Right atrium auricular region (tissue), 2 donors: ENCODE measurements at places on chromosomes 16 and 17.

GRCh38 chr17:15884731-15885130 lies 60.2 kb upstream of the ADORA2B start:
- DNase-seq: no peak

GRCh38 chr17:40019140-40019991 lies 4.1 kb downstream of the CSF3 start:
- no peak for DNase-seq

- no peak for DNase-seq
These were observed 14.4 kb upstream of the CBX8 start for GRCh38 chr17:79811011-79811867.

- DNase-seq: peak; percentile 30
These were observed 44.9 kb upstream of the TRAP1 start for GRCh38 chr16:3762107-3762750.

DNA sequence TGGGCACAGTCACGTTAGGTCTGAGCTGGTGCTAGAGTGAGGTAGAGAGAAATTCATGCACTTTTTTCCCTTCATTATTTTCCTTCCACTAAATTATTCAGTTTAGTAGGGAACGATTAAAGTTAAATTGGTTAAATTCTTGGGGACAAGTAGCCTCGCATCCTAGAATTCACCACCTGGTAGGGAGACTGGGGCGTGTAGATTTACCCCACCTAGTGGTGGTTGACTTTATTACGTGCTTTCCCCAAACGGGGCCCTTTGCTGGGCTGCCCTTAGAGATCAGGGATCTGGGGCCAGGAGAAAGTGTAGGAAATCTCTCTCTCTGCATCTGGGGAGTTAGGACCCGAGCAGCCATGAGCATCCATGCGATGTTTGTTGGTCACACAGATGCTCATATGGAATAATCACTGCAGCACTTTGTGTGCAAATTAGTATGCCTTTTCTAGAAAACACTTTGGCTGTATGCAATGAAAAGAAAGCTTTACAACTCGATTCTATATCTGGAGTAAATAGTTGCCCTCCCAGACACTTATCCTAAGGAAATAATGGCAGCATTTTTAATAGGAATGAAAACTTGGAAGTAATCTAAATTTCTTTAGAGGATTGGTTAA lies 107.0 kb downstream of the PLCG2 start:
- DNase-seq: no peak

- DNase-seq: no peak
These were observed 4.0 kb upstream of the CLEC10A start for GRCh38 chr17:7084088-7084487.

DNA sequence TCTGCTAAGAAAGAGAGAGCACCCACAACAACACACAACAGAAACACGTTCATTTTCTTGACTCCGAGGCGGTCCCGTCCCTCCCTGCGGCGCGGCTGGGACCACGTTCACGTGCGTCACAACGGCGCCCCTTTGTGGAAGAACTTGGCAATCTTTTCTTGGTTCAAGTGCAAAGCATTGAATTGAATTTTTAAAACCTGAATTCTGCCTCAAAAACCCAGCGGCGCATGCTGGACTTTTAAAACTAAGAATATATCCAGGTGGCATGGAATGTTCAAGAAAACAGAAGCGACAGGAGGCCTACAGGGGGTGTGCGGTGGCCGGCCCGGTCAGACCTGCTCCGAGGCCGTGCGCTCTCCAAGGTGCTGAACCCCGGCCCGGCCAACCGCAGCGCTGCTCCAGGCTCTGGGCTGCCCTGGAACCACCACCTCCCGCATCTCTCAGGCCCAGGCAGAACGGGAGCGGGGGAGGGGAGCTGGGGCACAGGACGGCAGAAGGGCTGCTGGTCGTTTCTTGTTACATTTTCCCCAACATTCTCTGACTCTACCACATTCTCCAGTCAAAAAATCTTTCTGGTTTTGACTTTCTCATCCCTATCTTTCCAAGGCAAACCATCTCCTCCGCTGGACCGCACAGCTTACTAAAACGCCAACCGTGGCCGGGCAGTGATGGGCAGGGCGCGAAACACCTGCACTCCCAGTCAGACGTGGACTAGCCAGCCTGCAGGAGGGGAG lies 3.4 kb upstream of the HEXD start:
- peak; percentile 66 for DNase-seq

DNA sequence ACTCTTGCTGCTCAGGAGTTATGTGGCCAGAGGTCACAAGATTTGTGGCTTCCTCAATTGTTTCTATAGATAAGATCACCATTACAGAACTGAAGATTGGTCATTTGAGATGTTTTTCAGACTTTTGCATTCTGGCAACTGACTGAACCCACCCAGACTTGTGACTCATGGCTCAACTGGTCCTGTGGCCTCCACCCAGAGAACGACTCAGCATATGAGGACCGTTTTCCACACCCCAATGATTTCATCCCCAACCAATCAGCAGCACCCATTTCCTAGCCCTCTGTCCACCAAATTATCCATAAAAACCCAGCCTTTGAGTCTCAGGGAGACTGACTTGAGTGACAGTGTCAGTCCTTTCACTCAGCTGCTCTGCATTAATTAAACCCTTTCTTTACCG lies 143.2 kb upstream of the ASIC2 start:
- DNase-seq: no peak

DNA sequence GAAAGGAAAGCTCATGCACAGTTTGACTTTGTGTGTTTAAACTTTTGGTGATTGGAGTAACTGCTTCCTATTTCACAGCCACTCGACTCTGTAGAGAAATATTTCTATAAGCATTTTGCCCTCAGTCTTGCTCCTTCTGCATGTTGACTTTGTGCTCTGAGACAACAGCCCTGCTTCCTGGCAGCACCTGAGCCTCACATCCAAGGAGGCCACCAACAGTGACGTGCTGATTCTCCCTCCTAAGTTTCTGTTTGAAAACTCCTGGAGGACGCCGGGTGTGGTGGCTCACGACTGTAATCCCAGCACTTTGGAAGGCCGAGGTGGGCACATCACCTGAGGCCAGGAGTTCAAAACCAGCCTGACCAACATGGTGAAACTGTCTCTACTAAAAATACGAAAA lies 23.9 kb upstream of the WSB1 start:
- no peak for DNase-seq

- no peak for DNase-seq
These were observed 18.2 kb downstream of the LASP1NB start for GRCh38 chr17:38943607-38944006.

GRCh38 chr16:28821874-28822519 lies 802 bp upstream of the ATXN2L start:
- no peak for DNase-seq

GRCh38 chr17:57636985-57637665 lies 108.0 kb downstream of the CCDC182 start:
- no peak for DNase-seq

DNA sequence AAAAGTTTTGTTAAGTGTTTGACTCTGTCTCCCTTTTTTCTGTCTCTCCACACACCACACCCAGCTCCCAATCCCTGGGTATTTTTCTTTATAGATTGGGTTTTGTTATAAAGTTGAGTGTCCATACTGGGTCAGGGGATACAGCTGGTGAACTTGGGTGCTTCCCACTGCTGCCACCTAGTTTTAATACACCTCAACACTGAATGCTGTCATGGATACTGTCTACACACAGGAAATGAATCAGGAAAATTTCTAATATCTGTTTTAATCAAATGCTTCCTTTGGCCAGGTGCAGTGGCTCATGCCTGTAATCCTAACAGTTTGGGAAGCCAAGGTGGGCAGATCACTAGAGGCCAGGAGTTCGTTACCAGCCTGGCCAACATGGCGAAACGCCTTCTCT lies 5.3 kb upstream of the TAOK1 start:
- no peak for DNase-seq

DNA sequence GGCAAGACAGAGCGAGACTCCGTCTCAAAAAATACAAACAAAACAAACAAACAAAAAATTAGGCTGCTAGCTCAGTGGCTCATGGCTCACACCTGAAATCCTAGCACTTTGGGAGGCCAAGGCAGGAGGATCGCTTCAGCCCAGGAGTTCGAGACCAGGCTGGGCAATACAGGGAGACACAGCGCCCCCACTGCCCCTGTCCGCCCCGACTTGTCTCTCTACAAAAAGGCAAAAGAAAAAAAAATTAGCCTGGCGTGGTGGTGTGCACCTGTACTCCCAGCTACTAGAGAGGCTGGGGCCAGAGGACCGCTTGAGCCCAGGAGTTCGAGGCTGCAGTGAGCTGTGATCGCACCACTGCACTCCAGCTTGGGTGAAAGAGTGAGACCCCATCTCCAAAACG lies 531 bp upstream of the CDH1 start:
- no peak for DNase-seq

GRCh38 chr16:35750701-35751104 lies 2291.3 kb downstream of the TP53TG3F start:
- peak; percentile 34 for DNase-seq

- no peak for DNase-seq
These were observed 17.7 kb downstream of the RAI1 start for GRCh38 chr17:17698869-17699351.

GRCh38 chr16:56424404-56424764 lies 961 bp downstream of the AMFR start:
- DNase-seq: no peak

- no peak for DNase-seq
These were observed 180.8 kb downstream of the XYLT1 start for GRCh38 chr16:17289674-17290635.

- no peak for DNase-seq
These were observed 60.1 kb downstream of the AIPL1 start for GRCh38 chr17:6374761-6375312.

- DNase-seq: no peak
These were observed 19.4 kb downstream of the CDYL2 start for GRCh38 chr16:80784951-80785350.

DNA sequence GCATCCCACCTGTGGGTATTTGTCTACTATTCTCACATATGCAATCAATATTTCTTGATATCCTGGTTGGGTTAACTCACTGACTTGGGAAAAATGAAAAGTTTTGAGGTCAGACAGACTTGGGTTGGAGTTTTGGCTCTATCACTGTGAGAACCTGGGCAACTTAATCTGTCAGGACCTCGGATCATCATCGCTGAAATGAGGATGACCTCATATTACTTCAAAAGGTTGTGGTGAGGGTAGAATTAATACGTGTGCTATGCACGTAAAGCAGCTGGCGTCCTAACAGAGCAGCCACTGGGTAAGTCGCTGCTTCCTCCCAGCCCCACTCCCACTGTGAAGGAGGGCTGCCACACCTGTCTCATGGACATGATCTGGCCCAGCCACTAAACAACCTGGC lies 57.3 kb downstream of the COG7 start:
- no peak for DNase-seq

DNA sequence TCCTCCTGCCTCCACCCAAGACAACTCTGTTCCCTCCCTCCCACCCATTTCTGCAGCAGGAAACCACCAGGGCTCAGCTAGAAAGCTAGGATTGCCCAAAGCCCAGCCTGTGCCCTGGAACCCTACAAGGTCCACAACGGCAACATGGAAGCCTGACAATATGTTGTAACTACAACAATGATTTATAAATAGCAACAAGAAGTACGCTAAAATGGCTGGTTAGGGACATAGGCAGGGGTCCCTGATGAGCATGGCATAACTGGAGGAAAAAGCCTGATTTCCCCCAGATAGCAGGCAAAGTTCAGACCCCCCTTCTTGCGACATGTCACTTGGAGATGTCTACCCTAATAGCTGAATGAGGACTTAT lies 6.6 kb downstream of the ST3GAL2 start:
- DNase-seq: no peak

DNA sequence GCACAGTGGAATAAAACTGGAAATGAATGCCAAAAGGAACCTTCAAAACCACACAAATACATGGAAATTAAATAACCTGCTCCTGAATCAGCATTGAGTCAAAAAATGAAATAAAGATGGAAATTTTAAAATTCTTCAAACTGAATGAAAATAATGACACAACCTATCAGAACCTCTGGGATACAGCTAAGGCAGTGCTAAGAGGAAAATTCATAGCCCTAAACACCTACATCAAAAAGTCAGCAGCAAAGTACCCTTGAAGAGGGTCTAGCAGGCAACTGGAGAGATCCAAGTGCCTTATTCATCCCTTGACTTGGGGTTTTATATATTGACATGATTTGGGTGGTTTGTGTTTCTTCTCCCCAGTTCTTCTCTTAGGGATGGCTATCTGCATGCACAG lies 294.1 kb downstream of the PMP22 start:
- DNase-seq: no peak

DNA sequence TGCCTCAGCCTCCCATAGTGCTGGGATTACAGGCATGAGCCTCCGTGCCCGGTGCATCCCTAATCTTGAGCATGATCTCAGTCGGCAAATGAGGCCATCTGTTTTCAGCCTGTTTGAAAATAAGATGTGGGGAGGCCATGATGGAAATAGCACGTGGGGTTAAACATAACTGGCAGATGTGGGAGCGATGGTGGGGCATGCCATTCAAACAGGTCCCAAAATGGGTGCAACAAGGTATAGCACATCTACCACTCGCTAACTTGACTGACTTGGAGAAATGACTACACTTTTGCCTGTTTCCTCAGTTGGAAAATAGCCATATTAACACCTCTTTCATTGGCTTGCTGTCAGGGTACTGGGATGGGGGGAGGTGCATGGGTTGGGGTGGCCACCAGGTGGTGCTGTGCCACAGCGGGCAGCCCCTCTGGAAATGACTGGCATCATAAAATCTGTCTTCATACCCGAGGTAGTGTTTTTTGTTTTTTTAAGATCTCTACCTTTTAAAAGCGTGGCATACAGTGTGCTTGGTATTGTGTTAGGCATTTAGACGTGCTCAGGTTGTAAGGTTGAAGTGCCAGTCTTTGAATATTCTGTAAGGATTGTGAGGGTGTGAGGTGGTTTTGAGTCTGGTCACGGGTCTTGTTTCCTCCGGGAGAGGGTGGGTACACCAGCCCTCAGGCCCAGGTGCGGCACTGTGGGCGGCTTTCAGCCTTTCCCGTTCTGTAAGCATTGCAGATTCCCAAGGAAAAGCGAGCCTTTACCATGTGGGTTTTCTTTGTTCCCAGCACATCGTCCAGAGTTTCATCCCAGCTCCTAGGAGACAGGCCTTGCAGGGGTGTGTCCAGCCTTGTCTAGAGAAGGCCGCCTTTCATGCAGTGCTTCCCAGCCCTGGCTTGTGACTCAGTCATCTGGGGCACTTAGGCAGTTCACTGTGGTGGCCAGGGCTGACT lies 2.9 kb upstream of the TTYH2 start:
- DNase-seq: peak; percentile 79

GRCh38 chr16:74601126-74601871 lies 5.6 kb downstream of the GLG1 start:
- no peak for DNase-seq
